ENCODE measurements at places on chromosomes 13 and 19.
A peak's percentile ranks its signal among the peaks of the same experiment; 100 is the strongest.

DNA sequence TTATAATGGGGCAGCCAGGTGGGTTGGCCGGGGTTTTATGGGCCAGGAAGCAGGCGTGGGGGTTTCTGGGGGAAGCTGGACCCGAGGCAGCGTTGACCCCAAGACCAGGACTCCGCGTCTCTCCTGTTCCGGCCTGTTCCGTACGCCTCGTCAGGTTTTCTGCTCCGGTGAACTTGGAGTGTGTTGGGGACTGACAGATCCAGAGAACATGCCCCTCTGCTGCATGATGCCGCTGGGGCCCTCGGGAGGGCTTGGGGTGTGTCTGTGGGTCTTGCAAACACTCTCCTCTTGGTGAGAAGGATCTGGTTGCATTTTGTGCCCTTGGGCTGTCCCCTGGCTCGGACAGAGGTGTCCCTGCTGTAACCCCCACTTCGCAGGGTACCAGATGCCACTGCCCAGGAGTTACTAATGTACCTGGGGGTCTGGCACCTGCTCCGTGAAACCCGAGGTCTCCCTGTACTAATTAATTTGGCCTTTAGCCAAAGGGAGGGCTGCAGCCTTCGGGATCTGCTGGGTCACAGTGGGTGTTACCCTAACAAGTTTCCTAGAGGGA lies 15.6 kb downstream of the KDM4B start:
- no peak for DNase-seq

GRCh38 chr19:21611659-21612402 lies 106.4 kb downstream of the ZNF429 start:
- DNase-seq, result no peak

DNA sequence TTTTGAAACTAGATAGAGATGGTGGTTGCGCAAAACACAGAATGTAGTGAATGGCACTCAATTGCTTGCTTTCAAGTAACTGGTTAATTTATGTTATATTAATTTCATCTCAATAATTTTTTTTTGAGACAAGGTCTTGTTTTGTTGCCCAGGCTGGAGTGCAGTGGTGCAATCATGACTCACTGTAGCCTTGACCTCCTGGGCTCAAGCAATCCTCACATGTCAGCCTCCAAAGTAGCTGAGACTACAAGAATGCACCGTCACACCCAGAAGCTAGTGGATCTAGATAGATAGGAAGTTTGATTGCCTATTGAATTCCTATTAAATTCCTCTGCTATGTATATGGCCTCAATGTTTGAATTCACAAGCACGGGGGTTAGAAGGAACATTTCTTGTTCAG lies 26.4 kb upstream of the ADGRE2 start:
- no peak for DNase-seq

DNA sequence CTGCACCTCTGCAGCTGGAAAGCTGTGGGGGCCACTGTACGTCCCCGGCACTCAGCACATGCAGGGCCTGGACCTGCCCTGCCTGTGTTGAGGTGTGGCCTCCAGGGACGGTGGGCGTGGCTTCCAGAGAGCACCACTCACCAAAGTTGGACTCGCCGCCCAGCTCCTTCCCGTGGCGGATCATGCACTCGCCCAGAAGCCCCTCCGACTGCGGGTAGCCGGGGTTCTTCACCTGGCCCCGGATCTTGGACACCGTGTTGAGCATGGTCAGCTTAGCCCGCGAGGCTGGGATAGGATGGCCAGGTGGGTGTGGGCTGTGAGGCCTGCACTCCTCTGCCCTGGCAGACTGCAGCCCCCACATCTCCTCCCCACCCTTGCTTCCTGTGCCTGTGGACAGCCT lies 22.0 kb downstream of the MPND start:
- DNase-seq, result no peak

DNA sequence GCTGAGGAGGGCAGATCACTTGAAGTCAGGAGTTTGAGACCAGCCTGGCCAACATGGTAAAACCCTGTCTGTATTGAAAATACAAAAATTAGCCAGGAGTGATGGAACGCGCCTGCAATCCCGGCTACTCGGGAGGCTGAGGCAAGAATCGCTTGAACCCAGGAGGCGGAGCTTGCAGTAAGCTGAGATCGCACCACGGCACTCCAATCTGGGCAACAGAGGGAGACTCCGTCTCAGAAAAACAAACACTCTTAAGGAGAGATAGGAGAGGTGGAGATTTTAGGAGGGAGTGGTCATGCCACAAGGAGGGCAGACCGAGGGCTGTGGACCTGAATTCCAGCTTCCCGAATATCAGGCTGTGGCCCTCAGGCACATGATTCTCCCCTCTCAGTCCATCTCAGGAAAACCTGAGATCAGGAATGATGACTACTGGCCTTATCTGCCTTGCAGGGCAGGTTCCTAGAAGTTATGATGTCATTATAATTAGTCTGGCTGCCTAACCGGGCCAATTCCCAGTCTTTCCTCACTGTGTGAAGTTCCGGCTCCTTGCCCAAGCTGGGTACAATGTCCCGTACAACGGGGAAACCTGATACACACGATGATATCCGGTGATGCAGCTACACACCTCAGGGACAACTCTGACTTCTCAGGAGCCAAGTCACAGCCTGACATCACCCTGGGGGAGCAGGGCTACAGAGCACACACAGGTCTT lies 2.5 kb downstream of the SLC35E1 start:
- DNase-seq, result no peak

- peak; percentile 76 for DNase-seq
Observed at GRCh38 chr19:3062165-3063105, at the start of gene TLE5. Gene TLE5 (minus strand): TSS chr19:3062495. CDS start chr19:3062200, 295 bp downstream.

DNA sequence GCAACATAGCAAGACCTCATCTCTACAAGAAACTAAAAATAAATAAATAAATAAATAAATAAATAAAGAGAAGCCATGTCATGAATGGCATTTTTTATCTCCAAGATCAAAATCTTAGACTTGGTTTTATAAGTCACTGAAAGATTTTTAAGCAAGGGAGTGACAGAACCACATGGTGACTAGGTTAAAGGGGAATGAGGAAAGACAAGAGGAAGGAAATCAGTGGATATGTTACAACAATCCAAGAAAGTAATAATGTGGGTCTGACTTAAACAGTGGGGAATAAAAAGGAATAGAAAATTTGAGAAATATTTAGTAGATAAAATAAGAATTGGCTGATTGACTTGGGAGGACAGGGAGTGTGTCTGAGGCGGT lies 18.8 kb upstream of the MED4 start:
- DNase-seq, result no peak

- no peak for DNase-seq
Observed at GRCh38 chr13:45548281-45548680, 67.3 kb downstream of the ERICH6B start.

GRCh38 chr13:110023729-110024644 lies 237.6 kb upstream of the IRS2 start:
- no peak for DNase-seq

GRCh38 chr19:51688671-51689571 lies 4.2 kb upstream of the SPACA6 start:
- DNase-seq, result peak; percentile 13

DNA sequence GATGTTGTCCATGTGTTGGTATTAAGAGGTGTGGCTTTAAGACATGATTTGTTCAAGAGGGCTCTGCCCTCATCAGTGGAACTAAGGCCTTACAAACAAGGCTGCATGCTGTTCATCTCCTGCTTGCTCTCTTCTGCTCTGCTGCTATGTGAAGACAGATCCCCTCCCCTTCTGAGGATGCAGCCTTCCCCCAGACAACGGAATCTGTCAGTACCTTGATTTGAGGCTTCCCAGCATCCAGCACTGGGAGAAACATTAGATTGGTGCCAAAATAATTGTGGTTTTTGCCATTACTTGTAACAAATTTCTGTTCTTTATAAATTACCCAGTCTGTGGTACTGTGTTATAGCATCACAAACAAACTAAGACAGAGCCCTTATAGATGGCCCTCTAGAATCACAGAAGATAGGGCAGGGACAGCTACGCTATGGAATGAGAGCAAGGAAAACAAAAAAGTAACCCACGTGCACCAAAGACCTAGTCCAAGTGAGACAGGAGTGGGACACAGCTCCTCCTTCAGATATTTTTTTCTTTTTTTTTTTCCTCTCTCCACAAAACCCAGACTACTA lies 151.5 kb upstream of the RXFP2 start:
- no peak for DNase-seq

GRCh38 chr13:71274923-71275608 lies 591.9 kb downstream of the DACH1 start:
- DNase-seq, result no peak

- no peak for DNase-seq
Observed at GRCh38 chr13:27450921-27451471, 632 bp upstream of the MTIF3 start.

DNA sequence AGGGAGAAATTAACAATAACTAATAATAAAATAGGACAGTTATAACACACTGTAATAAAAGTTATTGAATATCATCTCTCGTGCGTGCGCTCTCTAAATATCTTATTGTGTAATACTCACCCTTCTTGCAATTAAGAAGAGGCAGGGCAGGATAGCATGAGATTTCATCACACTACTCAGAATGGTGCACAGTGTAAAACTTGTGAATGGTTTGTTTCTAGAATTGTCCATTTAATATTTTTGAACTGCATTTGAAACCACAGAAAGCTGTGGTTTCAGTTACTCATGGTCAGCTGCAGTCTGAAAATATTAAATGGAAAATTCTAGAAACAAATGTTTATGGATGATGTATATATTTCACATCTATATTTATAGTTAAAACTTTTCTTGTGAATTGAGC lies 161.1 kb downstream of the DCT start:
- DNase-seq, result no peak

DNA sequence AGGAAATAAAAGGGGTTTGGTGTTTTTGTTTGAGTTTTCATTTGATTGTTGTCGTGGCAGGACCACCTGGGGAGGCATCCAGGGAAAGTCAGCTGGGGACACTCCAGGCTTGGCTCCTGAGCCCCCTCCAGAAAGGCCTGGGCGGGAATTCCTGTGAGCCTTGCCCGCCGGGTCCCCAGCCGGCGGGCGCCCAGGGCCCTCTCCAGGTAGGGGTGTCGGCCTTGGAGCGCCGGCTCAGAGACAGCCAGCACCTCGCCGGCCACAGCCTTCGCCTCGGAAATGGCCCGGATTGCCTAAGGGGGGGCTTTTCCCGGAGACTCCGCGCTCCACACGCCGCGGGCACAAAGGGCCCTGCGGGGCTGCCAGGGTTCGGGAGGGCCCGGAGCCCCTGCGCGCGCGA lies 125.0 kb downstream of the TNFRSF19 start:
- DNase-seq, result no peak

DNA sequence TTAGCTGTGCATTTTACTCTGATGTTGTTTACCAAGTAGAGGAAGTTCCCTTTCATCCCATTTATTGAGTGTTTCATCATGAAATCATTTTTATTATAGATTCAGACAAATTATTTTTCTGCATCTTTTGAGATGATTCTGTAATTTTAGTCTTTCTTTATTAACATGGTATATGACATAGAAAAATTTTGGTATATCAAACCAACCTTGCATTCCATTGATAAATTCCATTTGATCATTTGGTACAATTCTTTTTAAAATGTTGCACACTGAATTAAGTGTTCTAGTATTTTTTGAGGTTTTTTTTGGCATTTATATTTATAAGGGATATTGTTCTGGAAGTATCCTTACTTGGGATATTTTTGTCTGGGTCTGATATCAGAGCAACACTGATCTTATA lies 308.4 kb downstream of the DLEU7 start:
- DNase-seq, result no peak

GRCh38 chr13:102904408-102904862 lies 58.6 kb downstream of the ERCC5 start:
- DNase-seq, result no peak

GRCh38 chr13:22862478-22862877 lies 318.3 kb upstream of the SGCG start:
- no peak for DNase-seq

DNA sequence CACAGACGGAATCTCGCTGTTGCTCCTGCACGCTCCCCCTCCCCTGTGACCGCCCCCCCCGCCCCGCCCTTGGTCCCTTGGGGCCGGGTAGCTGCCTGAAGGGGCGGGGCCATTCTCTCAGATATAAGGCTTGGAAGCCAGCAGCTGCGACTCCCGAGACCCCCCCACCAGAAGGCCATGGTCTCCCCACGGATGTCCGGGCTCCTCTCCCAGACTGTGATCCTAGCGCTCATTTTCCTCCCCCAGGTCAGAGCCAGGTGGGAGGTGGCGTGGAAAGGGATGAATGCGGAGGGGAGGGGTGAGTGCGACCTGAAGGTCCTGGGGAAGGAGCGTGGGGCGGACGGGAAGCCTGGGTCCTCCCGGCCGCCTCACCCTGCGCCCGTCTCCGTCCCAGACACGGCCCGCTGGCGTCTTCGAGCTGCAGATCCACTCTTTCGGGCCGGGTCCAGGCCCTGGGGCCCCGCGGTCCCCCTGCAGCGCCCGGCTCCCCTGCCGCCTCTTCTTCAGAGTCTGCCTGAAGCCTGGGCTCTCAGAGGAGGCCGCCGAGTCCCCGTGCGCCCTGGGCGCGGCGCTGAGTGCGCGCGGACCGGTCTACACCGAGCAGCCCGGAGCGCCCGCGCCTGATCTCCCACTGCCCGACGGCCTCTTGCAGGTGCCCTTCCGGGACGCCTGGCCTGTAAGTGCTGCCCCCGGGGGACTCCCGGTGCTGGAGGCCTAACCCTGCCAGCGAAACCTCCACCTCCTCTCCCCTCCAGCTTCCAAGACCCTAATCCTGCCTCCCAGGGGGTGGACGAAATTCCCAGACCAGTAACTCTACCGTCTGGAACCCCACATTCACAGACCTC lies at the start of gene DLL3:
Gene DLL3 (plus strand): TSS at position 150 of the 845 bp plus-strand sequence. CDS start 28 bp downstream, at position 178.
- DNase-seq, result no peak

GRCh38 chr19:41691268-41691970 lies 3.3 kb upstream of the CEACAM7 start:
- DNase-seq, result peak; percentile 14

- DNase-seq, result no peak
Observed at GRCh38 chr13:102812611-102813287, 13.8 kb downstream of the BIVM start.

- no peak for DNase-seq
Observed at GRCh38 chr19:48154003-48154402, 16.1 kb downstream of the LIG1 start.

DNA sequence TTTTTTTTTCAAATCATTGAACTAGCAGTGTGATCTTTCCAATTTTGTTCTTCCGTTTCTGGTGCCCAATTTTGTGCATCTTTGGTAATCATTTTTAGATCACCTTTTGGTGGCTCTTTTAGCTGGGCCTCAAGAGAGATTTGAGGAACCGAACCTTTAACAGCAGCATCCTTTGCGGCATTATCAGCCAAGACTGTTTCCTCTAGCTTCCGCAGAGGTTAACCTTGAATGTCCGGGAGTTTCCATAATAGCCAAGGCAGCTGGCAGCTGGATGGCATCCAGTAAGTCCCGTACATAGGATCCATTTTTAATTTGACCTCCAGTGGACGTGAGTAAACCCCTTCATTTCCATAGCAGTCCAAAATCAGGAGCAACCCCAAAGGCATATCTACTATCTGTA lies 9.6 kb downstream of the IRGC start:
- DNase-seq, result no peak

DNA sequence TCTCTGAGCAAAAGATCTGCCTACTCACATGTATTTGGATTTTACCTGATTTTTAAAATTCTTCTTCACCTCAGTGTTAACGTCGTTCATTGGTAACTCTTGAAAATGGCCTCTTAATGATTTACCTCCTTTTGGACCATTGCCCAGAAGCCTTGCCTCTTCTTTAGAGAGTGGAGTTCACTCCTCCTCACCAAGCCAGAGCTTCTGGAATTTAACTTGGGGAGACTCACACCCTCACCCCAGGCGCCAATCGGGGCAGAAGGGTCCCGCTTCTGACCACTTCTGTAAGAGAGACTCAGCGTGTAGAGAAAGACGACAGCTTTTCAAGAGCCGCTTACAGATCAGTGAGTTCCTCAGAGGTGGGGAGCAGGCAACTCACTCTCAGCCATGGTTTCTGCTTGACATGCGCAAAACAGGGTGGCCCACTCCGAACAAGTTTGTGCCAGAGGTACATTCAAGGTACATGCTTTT lies 2.7 kb downstream of the PNMA8C start:
- DNase-seq, result no peak

- DNase-seq, result peak; percentile 46
Observed at GRCh38 chr19:9857920-9858746, 23.0 kb downstream of the PIN1 start.

All from CD4-positive, alpha-beta T cell treated with Interleukin-15 for 4 hours (primary cell).